K562 (cell line): ENCODE measurements at places on chromosomes 2 and 18. TPM values are rescaled to one million over a fixed set of nuclear protein-coding genes. Genes with fewer than 3 reads are reported as not detected.

DNA sequence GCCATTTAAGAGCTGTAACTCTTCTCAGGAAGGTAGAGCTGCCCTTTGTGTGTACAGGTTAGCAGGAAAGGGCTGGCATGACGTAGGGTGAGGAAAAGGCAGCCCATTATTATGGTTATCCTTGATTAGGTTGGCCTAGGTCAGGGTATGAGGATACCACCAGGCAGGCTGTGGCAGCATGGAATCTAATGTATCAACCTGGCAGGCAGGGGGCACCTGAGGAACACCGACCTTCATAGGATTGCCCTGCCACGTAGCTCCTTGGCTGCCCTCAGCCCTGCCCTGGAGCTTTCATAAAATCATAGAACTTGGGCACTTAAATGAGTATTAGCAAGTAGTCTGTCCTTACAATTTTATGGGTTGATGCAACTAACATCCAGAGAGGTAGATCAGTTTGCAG, 261.6 kb downstream of the LTBP1 start:
- H3K4me3 ChIP-seq, result no peak overlapping the region
- H3K27ac ChIP-seq, result no peak overlapping the region
- no peaks in the 10 kb centered on the region; the same call in 2 of the 3 replicates for H3K36me3 ChIP-seq

DNA sequence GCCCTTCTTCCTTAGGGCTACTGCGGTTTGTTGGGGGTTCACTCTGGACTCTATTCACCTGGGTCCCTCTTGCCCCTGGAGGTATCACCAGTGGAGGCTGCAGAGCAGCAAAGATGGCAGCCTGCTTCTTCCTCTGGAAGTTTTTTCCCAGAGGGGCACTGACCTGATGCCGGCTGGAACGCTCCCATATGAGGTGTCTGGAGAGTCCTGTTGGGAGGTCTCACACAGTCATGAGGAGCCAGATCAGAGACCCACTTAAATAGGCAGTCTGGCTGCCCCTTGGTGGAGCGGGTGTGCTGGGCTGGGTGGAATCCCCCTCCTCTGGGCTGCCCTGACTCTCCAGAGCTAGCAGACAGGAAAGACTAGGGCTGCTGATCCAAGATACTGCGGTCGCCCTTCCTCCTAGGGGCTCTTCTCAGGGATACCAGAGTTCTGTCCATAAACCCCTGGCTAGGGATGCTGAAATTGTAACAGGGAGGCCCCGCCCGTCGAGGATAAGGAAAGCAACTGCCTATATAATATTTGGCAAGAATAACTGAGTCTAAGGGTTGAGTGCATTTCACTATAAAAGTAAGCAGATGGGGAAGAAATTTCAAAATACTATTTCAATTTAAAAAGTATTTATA, 140.7 kb downstream of the NOL4 start:
- no peak overlapping the region for H3K4me3 ChIP-seq
- no peak for DNase-seq
- H3K36me3 ChIP-seq, result no peaks in the 10 kb centered on the region
- no peak overlapping the region for H3K27ac ChIP-seq
- no peaks in the 10 kb centered on the region for H3K4me1 ChIP-seq

The RAB17 gene
- polyA plus RNA-seq, result not detected in 2 replicates

GRCh38 chr2:27754138-27754588, 17.4 kb upstream of the MRPL33 start:
- H3K27me3 ChIP-seq, result no peaks in the 10 kb centered on the region
- peak; percentile 72 for DNase-seq
- H3K4me1 ChIP-seq, result peaks cover 18% of the 10 kb centered on the region
- H3K4me3 ChIP-seq, result no peak overlapping the region
- H3K36me3 ChIP-seq, result no peaks in the 10 kb centered on the region

GRCh38 chr2:215530191-215530968, 94.5 kb upstream of the FN1 start:
- no peaks in the 10 kb centered on the region for H3K36me3 ChIP-seq
- no peak overlapping the region for H3K4me3 ChIP-seq
- H3K4me1 ChIP-seq, result no peaks in the 10 kb centered on the region; the same call in 2 of the 3 replicates
- H3K27ac ChIP-seq, result no peak overlapping the region
- H3K27me3 ChIP-seq, result no peaks in the 10 kb centered on the region

- H3K4me1 ChIP-seq, result no peaks in the 10 kb centered on the region
- no peak for DNase-seq
- peaks cover 8% of the 10 kb centered on the region; the same call in 2 of the 3 replicates for H3K27me3 ChIP-seq
- no peak overlapping the region for H3K27ac ChIP-seq
Observed at GRCh38 chr2:71631411-71631931, 178.1 kb downstream of the DYSF start.

DNA sequence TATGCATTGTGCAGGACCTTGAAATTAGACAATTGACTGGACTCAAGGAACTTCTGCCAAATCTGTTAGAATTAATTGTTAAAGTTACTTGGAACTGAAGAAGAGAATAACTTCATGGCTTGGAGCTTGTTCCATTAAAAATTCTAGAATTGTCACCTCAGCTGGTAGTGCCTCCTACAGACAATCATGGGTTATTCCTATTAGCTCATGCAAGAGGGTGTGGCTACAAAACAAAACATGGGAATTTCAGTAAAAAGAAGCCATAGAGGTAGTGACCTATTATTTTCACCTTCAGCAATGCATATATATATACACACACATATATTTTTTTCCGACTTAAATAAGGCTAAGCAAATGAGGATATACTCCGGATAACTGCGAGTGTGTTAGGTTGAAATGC, 181.9 kb upstream of the DTNA start:
- H3K36me3 ChIP-seq, result no peaks in the 10 kb centered on the region
- H3K27me3 ChIP-seq, result no peaks in the 10 kb centered on the region
- no peak for DNase-seq
- H3K27ac ChIP-seq, result no peak overlapping the region

- H3K27me3 ChIP-seq, result peaks cover 10% of the 10 kb centered on the region; the same call in 1 of the 2 replicates
- H3K4me3 ChIP-seq, result no peak overlapping the region
- H3K4me1 ChIP-seq, result no peaks in the 10 kb centered on the region
- H3K27ac ChIP-seq, result no peak overlapping the region
Observed at GRCh38 chr2:129441610-129442009, 537.9 kb upstream of the RAB6C start.

The GALR1 gene
- polyA plus RNA-seq, result not detected in 2 replicates

- H3K27ac ChIP-seq, result no peak overlapping the region
- no peaks in the 10 kb centered on the region for H3K36me3 ChIP-seq
- no peak overlapping the region for H3K4me3 ChIP-seq
- no peak for DNase-seq
- H3K27me3 ChIP-seq, result no peaks in the 10 kb centered on the region
Observed at GRCh38 chr2:133817680-133818566, 249.7 kb upstream of the NCKAP5 start.

The SGO2 gene
- polyA plus RNA-seq, result 14.6 and 16.3 TPM in 2 replicates

GRCh38 chr2:239621611-239622010, 220.8 kb upstream of the HDAC4 start:
- DNase-seq, result no peak
- no peaks in the 10 kb centered on the region for H3K4me1 ChIP-seq
- no peaks in the 10 kb centered on the region for H3K27me3 ChIP-seq
- H3K27ac ChIP-seq, result no peak overlapping the region

- peaks cover 5% of the 10 kb centered on the region; the same call in 1 of the 3 replicates for H3K27me3 ChIP-seq
- H3K36me3 ChIP-seq, result no peaks in the 10 kb centered on the region
- H3K27ac ChIP-seq, result no peak overlapping the region
- H3K4me3 ChIP-seq, result no peak overlapping the region
- H3K4me1 ChIP-seq, result no peaks in the 10 kb centered on the region
Observed at GRCh38 chr18:31680831-31681568, 3.4 kb downstream of the B4GALT6 start.

GRCh38 chr2:19683556-19683955, 218.2 kb downstream of the TTC32 start:
- DNase-seq, result no peak
- H3K4me1 ChIP-seq, result no peaks in the 10 kb centered on the region
- no peaks in the 10 kb centered on the region for H3K36me3 ChIP-seq

The CCDC121 gene
- 3.2 and 3.4 TPM in 2 replicates for polyA plus RNA-seq

DNA sequence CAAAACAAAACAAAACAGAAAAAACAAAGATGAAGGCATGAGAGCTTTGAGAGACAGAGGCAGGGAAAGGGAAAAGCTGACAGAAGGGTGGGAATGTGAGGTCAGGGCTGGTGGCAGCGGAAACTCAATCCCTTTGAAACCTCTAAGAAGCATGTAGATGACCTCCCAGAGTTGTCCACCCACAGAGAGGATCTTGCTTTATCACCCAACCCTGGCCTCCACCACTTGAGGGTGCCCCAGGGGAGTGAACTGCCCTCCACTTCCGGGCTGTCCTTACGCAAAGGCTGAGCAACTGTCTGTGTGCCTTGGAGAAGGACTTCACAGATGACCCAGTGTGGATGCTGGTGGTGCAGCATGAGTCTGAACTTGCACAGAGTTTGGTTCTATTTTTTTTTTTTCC, 26.7 kb downstream of the PDCL3 start:
- H3K36me3 ChIP-seq, result no peaks in the 10 kb centered on the region
- no peak for DNase-seq
- no peak overlapping the region for H3K27ac ChIP-seq
- H3K27me3 ChIP-seq, result no peaks in the 10 kb centered on the region

DNA sequence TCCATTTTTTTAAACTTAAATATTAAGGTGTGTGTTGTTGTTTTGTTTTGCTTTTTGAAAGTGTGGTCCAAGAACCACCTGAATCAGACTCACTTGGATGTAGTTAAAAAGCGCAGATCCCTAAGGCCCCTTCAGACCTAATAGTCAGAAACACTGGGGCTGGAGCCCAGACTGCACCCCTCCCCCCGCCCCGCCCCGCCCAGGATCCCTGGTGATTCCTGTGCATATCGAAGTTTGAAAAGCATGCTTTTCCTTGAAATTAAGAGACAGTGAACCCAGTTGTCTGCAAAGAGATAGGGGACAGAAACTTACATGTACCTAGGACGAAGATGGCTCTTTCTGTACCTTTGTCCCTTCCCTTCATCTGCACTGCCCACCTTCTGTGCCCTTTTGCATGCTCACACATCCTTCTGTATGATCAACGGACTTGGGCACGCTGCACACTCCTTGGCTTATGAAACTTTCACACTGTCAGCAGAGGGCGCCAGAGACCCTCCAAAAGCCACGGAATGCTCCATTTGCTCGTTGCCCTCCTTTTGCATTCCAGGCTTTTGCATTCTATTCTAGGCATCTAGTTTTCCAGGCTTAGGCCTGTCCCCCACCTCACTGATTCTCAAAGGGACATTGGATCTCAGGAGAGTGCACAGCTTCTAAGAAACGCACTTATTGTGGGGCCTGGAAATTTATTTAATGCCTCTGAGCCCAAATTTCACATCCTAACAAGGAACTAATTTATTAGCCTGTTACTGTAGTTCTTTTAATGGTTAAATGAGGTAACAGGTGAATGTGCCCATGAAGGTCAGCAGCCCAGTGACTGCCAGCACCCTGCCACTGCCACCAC, 32.8 kb upstream of the SLC14A1 start:
- peak; percentile 48 for DNase-seq
- no peaks in the 10 kb centered on the region for H3K27me3 ChIP-seq
- H3K4me3 ChIP-seq, result no peak overlapping the region
- H3K36me3 ChIP-seq, result no peaks in the 10 kb centered on the region

DNA sequence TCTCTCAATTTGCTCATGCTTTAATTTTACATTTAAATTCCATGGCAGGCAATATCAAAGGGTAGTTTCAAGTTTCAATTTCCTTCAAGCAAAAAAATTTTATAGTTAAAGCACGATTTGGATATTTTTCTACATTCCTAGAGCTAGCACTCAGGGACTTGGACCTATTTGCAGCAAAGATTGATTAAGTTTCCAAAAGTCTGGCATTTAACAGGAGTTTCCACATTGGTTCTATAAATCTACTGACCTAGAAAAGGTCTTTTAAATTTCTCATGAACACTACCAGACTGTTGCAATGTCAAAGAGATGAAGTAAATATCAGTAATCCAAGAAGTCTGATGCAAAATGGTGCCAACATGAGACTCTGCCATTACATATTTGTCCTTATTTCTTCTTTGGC, 253.7 kb upstream of the LINC00305 start:
- no peak overlapping the region for H3K4me3 ChIP-seq
- no peaks in the 10 kb centered on the region for H3K36me3 ChIP-seq
- no peaks in the 10 kb centered on the region for H3K27me3 ChIP-seq
- no peak for DNase-seq
- H3K4me1 ChIP-seq, result no peaks in the 10 kb centered on the region

DNA sequence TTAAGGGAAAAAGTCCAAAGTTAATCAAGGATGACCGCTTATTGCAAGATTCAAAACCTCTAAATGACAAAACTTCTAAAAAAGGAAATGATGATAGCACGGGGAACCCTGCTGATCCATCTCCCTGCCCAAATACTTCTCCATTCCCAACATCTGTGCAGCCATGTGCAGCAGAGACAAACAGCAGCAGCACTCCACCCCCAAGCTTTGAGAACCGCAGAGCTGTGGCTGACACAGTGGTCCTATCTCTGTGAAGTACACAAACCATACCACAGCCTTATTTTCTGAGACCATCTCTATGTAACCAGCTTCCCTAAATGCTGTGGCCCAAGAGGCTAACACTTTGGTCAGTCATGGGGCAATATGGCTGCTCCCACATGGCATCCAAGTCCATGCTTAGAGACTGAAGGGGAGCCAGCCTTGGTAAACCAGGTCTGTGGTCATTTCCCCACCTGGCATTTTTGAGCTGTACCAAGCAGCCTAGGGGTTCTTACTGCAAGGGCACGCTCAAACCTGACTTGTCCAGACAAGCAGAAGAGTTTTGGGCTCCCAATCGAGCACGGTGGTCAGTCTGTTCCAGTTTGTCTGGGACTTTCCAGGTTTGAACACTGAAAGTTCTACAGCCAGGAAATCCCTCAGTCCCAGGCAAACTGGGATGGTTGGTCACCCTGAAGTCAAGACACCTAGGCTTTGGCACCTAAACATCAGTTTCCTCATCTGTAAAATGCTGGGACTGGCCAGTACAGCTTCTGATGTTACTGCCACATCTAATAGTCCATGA, 17.1 kb upstream of the NFE2L2 start:
- H3K27me3 ChIP-seq, result no peaks in the 10 kb centered on the region
- peaks cover 4% of the 10 kb centered on the region; the same call in 1 of the 2 replicates for H3K4me1 ChIP-seq
- no peak overlapping the region for H3K4me3 ChIP-seq
- no peaks in the 10 kb centered on the region for H3K36me3 ChIP-seq

DNA sequence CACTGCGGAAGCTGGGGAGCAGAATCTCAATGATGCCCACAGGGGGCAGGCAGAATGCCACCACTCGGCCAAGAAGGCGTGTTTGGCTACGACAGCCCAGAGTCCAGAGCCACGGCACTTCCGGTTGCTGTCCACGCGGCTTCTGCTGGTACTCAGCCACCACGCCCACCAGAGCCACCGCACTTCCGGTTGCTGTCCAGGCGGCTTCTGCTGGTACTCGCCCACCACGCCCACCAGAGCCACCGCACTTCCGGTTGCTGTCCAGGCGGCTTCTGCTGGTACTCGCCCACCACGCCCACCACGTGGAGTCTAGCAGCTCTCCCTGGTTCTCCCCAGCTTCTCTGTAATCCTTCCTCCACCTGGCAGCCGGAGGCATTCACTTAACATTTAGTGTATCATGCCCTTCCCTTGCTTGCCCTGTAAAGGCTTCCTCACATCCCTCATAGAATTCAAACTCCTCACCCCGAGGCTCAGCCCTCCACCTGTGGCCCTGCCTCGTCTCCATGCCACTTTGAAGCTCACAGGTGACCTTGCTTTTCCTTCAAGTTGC, 40.1 kb upstream of the APCDD1 start:
- H3K27me3 ChIP-seq, result peaks cover 2% of the 10 kb centered on the region; the same call in 1 of the 3 replicates
- DNase-seq, result peak; percentile 48
- H3K4me1 ChIP-seq, result peaks cover 5% of the 10 kb centered on the region
- H3K36me3 ChIP-seq, result no peaks in the 10 kb centered on the region
- H3K4me3 ChIP-seq, result no peak overlapping the region
- no peak overlapping the region for H3K27ac ChIP-seq
